Osteocyte (in vitro differentiated cells): ENCODE measurements at places on chromosomes 5 and 9.

- no peak for DNase-seq
Measured at GRCh38 chr5:172540099-172540870, 86.0 kb upstream of the SH3PXD2B start.

- no peak for DNase-seq
Measured at GRCh38 chr5:89343666-89344065, 460.7 kb upstream of the MEF2C start.

DNA sequence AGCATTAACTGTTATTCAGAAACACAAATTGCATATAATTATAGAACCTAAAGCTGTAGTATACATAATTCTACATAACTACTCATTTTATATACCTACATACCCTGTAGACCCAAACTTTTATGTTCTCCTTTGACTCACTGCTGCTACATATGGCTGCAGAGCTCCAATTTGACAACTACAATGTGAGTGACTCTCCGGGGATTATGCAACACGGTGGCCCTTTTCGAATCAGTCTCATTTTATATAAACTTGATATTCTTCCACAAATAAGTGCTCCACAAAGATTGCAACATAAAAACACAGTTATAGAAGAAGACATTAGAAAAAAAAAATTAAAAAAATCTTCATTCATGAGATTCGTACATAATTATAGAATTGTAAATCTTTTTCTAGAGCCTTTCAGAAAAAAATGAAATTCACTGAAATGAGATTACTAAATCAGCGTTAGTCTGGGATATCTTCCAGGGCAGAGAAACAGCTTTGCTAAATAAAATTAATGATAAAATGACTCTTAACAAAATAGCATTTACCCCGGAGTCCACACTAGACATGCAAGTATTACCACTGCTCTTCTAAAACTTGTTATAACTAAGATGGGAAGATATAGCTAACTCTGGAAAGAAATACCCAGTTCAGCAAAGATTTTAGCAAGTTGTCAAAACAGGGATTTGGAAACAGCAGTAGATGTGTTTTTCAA, 52.6 kb downstream of the SRFBP1 start:
- DNase-seq: no peak

GRCh38 chr5:99169309-99169708, 240.5 kb upstream of the CHD1 start:
- no peak for DNase-seq

- no peak for DNase-seq
Measured at GRCh38 chr5:149497357-149497756, 53.9 kb downstream of the CSNK1A1 start.

DNA sequence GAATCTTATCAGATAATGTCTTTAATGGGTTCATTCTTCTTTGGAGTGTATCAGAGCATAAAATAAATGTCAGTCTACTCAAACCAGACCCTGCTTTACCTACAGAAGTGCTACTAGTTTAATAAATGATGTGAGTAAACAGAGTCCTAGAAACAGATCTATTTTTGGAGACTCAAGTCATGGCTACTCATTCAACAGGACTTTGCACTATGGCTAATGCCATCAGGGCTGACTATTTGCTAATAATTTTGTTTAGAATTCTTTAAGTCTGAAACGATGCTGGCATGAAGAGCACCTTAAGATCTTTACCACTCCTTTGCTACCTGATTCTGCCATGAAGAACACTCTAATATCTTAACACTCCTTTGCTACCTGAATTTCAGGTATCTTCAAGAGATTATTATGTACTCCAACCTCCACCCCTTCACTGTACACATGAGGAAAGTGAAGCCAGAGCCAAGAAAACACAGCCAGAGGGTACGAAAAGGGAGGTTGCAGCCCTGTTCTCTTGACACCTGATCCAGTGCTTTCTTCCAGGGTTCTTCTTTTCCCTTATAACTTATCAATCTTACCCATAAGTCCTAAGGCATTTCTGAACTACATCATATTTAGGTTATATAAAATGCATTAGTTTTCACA, 62.4 kb downstream of the ZNF608 start:
- DNase-seq: no peak

DNA sequence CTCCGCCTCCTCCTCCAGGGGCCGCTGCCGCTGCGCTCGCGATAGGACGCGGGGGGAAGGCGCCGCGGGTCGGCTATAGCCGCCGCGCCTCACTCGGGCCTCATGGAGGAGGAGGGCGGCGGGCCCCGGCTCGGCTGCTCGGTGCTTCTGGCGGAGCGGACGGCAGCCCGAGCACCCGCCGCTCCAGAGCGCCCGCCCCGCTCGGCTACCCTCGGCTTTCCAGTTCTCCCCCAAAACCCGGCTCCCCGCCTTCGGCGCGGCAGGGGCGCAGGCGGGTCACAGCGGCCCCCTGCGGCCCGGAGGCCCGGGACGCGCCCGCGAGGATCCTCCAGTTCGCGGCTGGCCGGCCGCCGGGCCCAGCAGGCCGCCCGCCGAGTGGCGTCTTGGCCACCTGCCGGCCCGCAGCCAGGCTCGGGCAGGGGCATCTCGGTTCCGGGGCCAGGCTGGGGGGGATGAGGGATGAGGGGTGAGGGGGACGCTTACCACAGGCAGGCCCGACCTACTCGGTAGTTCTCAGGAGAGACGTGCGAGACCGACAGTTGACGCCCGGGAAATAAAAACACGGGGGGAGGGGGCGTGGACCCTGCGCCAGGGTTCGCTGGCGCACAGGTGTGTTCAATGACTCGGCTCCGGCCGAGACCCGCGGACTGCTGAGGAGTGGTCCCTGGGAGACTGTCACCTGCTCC, at the start of gene PAIP1:
Gene PAIP1 (minus strand): TSS at position 221 of the 686 bp plus-strand sequence. CDS start 231 bp downstream, outside the sequence.
- DNase-seq: peak; percentile 95

DNA sequence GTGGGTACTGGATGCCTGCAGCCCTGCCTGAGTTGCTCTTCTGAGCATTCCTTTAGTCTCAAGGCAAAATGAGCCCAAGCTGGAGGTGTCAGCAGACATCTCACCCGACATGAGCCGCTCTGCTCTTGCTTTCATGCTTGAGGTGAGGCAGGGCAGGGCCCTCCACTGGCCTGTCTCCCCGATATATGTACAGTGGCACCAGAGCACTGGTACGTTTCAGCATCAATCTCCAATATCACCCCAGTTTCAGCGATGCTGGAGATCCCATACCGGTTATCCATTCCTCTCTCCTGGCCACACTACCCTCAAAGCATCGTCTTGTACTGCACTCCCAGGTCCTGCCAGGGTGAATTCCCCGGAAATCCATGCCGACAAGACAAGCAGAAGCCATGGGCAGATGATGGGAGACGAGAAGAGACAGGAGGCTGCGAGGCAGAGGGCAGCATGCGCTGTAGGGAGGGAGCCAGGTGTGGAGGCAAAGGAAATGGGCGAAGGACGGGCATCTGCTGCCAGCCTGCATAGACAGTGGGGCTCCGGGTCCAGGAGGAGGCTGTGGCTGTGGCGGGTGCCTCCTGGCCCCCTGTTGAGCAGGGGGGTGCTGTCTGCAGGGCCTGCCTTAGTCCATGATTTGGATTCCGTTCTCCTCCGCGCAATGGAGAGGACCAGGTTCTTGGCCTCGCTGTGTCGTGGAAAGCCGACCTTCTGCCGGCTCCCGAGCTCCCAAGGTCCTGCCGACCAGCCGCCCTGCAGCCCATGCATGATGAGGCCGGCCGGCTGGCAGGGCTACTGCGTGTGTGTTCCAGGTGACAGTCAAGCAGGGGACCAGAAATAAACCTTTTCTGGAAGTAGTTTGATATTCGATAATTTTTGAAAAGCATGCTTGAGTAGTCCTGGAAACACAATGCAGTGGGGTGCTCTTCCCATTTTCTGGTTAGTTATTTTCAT, 152.2 kb upstream of the IRX2 start:
- DNase-seq: peak; percentile 75

- DNase-seq: no peak
Measured at GRCh38 chr9:120937127-120937526, 10.5 kb upstream of the TRAF1 start.

DNA sequence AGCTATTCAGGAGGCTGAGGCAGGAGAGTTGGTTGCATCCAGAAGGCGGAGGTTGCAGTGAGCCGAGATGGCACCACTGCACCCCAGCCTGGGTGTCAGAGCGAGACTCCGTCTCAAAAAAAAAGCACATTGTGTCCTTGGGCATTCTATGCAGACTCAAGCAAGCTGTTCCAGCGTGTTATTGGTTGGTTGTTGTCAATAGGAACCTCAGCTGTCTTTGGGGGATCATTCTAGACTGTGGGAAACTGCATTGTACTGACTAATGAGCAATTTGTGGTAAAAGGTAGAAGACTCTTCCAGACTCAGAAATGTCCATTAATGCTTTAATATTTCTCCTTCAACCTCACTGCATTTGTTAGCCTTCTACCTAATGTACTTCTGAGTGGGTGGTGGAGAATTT, 379.5 kb upstream of the GRAMD2B start:
- no peak for DNase-seq
